Spinal cord (tissue), 10 donors: ENCODE measurements at places on chromosomes 11 and 22.
A peak's percentile ranks its signal among the peaks of the same experiment; 100 is the strongest.

GRCh38 chr22:24159650-24160049, 21.6 kb upstream of the SUSD2 start:
- no peak for DNase-seq

DNA sequence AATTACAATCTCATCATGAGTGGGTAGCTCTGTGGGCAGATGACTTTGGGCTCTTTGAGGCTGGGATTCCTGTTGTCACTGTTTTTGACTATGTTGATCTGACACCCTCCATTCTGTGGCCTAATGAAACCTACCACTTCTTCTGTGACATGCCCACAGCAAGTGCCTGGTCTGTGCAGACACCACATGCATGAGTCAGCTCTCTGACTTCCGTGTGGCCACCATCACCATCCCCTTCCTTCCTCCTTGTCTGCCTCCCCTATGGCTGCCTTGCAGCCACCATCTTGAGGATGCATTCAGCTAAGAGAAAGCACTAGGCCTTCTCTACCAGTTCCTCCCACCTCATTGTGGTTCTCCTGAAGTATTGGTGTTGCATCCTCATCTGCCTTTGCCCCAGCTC, 15.3 kb upstream of the OR10V1 start:
- no peak for DNase-seq

DNA sequence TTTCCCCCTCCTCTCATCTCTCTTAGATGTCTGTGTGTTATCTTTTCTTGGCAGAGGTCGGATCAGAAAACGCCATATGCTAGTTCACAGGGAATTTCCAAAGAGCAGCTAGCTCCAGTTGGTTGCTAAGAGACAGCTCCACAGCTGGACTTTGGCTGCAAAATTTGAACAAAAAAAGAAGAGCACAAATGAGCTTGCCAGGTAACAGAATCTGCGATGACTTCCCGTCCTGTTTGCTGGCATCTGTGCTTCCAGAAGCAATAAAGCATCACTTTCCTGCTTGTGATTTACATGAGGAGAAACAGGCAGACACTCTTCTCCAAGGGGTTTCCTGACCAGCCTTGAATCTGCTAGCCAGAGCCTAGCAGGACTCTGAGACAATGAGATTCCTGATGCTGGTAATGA, 596.0 kb upstream of the B3GAT1 start:
- DNase-seq: peak; percentile 92

DNA sequence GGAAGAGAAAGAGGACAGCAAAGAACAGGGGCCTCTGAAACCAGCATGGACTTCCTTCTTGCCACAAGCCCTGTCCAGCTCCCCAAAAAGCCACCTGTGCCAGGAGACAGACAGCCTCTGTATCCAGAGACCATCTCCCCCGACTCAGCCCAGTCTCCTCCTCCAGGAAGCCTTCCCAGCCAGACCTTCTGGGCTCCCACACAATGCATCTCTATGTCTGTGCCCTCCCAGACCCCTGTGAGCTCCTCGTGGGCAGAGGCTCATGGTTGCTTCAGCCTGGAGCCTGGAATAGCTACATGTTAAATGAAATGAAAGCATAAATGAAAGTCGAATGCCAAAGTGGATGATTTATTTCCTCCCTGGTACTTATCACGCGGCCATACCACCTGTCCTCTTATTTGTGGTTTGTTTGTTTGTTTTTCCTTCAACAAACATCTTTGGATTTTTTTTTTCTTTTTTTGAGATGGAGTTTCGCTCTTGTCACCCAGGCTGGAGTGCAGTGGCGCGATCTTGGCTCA, 7.3 kb upstream of the ARAP1 start:
- no peak for DNase-seq

GRCh38 chr11:134463716-134464115, 51.7 kb upstream of the B3GAT1 start:
- DNase-seq: no peak

- peak; percentile 80 for DNase-seq
Observed at GRCh38 chr11:36564376-36565030, 3.3 kb upstream of the RAG1 start.

DNA sequence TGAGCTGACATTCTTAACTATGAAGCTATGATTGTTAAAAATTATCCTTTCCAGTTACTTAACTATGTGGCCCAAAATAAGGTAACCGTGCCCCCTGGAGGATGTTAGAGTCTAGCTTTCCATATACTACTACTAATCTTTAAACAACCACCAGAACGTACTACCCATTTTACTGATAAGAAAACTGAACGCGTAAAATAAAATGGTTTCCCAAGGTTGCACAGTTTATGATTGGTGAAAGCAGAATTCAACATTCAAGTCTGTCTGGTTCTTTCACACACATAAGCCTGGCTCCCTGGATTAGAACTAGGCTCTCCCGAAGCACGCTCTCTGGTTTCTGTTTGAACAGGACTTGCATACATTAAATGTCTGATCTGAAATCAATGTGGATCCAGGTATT, 437.8 kb upstream of the CCDC90B start:
- no peak for DNase-seq

- peak; percentile 4 for DNase-seq
Observed at GRCh38 chr11:67302571-67303131, 679 bp upstream of the SSH3 start.

- no peak for DNase-seq
Observed at GRCh38 chr11:21545699-21546098, 647.2 kb upstream of the ANO5 start.

GRCh38 chr22:37520776-37521191, 1.6 kb upstream of the CARD10 start:
- DNase-seq: no peak

DNA sequence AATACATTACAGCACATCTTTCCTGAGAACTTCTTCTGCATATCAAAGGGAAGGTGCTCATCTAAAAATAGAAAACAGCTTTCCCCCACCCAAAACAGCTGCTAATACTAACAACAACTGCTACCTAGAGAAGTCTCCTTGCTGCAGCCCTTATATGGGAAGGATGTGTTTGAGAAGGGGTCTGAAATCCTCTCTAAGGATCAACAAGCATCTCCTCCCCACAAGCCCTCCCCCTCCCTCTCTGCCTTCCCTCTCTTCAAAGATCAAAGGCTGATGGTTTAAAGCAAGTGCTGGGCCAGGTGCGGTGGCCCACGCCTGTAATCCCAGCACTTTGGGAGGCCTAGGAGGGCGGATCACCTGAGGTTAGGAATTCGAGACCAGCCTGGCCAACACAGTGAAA, 33.5 kb downstream of the SCUBE2 start:
- no peak for DNase-seq

DNA sequence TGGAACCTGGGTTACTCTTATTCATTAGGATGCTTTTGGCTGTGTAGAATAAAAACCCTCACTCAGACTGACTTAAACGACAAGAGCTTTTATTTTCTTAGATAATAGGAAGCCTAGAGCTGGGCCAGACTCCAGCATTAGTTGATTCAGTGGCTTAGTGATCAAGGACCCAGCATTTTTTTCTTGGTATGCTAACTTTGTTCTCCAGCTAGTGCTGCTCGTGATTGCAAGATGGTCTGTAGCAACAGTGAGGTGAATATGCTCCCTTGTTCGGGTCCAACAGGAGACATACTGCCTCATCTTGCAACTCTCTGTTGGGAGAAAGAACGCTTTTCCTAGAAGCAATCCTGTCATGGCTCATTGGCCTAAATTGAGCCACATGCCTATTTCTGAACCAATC, 33.4 kb downstream of the INSC start:
- no peak for DNase-seq

- DNase-seq: no peak
Observed at GRCh38 chr11:87284306-87284705, 246.6 kb downstream of the TMEM135 start.

- DNase-seq: no peak
Observed at GRCh38 chr11:71298761-71299181, 46.4 kb upstream of the SHANK2 start.

GRCh38 chr11:61480994-61481335, 27.6 kb upstream of the LRRC10B start:
- DNase-seq: peak; percentile 85

DNA sequence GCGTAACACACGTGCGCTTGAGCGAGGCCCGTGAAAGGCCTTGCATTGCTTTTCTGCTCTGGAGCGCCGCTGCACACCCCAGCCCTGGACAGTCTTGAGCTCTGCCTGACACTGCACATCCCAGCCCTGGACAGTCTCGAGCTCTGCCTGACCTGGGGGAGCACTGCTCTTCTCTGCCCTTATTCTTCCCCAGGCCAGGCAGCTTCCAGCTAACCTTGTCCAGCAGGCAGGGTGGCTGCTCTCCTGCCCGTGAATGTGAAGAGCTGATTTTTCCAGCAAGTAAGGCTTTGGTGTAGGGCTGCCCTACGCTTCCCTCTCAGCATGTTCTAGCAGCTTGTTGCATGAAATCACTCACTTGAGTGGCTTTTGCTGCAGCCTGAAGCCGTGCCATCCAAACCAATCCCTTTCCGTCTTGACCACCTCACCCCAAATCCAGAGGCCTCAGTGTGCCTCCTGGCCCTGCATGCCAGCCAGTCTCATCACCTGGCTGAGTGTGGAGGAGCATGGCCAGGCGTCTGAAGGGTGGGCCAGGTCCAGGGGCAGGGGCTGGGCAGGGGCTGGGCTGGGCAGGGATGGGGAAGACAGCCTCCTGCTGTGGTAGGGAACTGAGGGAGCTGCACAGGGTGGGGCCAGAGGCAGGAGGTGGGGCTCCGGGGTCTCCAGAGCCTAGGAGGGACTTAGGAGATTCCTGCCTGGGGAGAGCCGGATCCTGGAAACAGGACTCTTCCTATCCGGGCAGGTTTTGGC, 89.5 kb upstream of the B3GAT1 start:
- DNase-seq: no peak

- DNase-seq: no peak
Observed at GRCh38 chr22:27578937-27579617, 222.5 kb downstream of the MN1 start.

- no peak for DNase-seq
Observed at GRCh38 chr11:62933750-62934495, 12.8 kb upstream of the CHRM1 start.

- DNase-seq: no peak
Observed at GRCh38 chr11:126791991-126792390, 208.6 kb downstream of the KIRREL3 start.

DNA sequence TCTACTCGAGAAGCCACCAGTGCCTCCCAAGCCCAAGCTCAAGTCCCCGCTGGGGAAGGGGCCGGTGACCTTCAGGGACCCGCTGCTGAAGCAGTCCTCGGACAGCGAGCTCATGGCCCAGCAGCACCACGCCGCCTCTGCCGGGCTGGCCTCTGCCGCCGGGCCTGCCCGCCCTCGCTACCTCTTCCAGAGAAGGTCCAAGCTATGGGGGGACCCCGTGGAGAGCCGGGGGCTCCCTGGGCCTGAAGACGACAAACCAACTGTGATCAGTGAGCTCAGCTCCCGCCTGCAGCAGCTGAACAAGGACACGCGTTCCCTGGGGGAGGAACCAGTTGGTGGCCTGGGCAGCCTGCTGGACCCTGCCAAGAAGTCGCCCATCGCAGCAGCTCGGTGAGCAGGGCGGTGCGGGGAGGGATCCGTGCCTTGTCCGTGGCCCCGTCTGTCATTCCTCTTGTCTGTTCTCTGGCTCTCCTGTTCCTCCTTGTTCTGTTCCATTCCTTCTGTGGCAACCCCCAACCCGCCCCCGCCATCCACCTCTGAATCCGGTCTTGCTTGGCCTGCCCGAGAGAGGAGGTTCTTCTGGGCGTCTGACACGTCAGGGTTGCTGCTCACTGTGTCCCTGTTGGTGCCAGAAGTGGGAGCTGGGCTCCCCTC, 15.8 kb upstream of the ACR start:
- no peak for DNase-seq

DNA sequence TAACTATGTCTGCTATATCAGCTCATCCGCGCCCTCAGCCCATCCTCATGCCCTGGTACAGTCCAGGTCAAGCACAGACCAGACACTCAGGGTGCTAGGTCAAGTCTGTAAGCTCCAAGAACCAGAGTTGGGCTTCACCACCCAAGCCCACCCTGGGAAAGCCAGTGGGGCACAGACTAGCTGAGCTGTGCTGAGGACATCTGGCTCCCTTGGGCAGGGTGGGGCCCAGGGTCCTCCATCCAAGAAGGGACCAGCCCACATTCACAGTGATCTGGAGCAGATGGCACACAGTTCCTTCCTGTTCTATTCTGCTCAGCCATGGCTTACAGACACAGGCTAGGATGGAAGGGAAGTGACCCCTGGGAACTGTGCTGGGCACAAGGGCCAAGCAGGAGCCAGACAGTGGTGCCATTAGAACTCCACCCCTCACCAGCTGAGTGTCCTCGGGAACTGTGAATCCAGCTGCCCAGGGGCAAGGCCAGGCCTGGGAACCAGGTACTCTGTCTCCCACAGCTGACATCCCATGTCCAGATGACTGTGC, 9.1 kb downstream of the P2RY6 start:
- no peak for DNase-seq

- DNase-seq: no peak
Observed at GRCh38 chr11:1748636-1749394, 1.6 kb downstream of the IFITM10 start.

DNA sequence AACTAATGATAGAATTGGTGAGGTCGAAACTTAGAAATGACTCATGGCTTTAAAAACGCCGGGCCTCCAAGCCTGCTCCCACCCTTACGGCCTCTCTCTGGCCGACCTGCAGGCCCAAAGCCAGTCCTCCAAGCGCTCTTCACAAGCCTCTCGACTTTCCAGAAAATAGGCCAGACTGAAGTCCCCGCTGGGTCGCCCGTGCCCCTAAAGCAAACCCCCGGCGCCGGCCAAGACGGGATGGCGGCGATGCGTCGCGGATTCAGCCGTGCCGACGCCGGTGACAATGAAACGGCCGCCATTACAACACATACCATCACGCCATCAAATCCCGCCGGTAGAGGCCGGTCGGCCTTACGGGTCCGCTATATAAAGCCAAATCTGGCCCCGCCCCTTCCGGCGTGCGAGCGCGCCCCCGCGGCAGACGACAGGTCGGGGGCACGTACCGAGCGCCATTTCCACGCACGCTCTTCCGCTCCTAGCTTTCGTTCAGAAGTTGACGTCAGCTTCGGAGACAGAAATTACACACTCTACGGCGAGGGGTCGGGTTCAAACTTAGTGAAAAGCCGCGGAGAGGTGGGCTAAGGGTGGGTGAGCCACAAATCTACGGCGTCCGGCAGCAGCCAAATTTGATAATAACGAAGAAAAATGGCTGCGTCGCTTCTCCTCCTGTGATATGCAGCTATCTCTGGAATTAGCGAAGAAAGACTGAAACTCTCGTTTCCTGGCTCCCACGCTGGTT, at the start of gene RPL3:
TSS of gene RPL3 (minus strand) at position 340 of the 739 bp plus-strand sequence. CDS start at position 314, 26 bp downstream.
- DNase-seq: peak; percentile 99
